ENCODE measurements at places on chromosomes 4 and X. TPM values are rescaled to one million over a fixed set of nuclear protein-coding genes. Genes with fewer than 3 reads are reported as not detected.

DNA sequence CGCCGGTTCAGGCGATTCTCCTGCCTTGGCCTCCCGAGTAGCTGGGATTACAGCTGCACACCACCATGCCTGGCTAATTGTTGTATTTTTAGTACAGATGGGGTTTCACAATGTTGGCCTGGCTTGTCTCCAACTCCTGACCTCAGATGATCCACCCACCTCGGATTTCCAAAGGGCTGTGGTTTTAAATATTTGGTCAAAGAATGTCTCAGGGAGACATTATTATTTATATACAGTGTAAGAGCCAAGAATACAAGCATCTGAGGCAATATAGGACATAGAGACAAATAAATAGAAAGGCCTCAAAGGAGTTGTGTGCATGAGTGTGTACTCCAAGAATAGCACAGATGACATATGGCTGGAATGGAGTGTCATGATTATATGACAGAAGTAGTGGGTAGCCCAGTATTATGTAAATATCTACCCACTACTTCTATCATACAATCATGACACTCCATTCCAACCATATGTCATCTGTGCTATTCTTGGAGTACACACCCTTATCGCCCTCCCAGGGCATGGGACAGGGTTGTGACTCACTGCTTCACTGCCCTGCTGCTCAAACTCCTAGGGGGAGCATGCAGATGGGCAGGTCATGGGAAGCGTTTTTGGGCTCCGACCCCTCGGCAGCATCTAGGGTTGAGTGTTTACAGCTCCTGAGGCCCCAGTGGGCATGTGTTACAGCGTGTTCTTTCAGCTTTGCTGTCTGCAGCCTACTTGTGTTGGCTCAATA is 1649.8 kb upstream of the PCDH10 start:
- DNase-seq, result no peak

FAM47A gene
- not detected for total RNA-seq

DNA sequence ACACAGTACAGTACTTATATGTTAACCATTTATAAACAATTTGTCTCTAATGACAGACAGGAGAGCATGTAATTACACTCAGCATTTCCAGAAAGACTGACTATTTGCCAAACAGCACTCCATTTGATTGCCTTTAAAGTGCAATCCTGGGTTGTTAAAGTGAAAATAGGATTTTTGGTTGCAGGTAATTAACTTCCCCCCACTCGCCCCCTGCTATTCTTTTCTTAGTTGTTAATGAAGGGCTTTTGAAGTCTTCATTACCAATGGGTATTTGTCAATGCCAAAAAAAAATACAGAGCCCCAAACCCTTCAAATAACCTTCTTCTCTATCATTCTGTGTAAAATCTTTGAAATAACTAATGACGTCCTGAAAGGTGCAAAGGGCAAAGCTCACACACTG is 825.6 kb downstream of the STPG2 start:
- no peak for DNase-seq

GRCh38 chrX:39242187-39242586 is 440.9 kb downstream of the MID1IP1 start:
- peak; percentile 38 for DNase-seq

DNA sequence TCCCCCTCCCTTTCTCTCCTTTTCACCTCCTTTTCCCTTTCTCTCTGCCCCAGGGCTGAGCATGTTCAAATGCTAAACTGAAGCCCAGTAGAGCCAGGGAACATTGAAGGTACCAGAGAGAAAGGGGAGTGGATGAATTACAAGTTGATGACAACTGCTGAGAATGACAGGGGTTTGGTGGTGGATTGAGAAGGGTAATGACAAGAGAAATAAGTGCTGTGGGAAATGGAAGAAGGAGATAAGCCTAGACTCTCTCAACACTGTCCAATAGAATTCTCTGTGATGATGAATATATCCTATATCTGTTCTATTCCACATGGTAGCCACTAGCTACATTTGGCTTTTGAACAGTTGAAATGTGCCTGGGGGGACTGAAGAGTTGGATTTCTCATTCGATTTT is 154.5 kb downstream of the TMEM164 start:
- no peak for DNase-seq

SLIT2 gene
- 0.72 TPM for total RNA-seq

- DNase-seq, result no peak
Measured at GRCh38 chrX:70240751-70241150, 6.3 kb downstream of the AWAT1 start.

DNA sequence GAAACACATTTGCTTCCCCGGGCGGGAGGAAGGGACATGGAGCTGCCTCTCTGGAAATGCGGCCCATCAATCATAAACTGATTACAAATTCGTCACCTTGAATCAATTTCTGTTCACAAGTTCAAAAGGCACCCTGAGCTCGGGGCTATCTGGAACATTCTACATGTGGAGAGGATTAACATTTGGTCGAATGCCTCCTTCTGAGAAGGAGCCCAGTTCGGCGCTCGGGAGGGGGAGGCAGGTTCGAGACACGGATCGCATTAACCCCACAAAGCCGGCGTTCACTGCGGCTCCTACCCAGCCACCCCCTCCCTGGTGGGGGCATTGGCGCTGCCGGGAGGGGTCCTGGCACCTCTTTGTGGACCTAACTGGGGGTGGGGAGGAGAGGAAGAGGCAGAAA is 108.0 kb downstream of the CPZ start:
- DNase-seq, result no peak

- DNase-seq, result no peak
Measured at GRCh38 chr4:90159193-90159592, 32.0 kb downstream of the CCSER1 start.

SYTL4 gene
- total RNA-seq, result 6.1 TPM

PPP2R2C gene
- total RNA-seq, result not detected

- no peak for DNase-seq
Measured at GRCh38 chr4:34861666-34862065, 1382.6 kb downstream of the ARAP2 start.

NDNF gene
- total RNA-seq, result 3.4 TPM

DNA sequence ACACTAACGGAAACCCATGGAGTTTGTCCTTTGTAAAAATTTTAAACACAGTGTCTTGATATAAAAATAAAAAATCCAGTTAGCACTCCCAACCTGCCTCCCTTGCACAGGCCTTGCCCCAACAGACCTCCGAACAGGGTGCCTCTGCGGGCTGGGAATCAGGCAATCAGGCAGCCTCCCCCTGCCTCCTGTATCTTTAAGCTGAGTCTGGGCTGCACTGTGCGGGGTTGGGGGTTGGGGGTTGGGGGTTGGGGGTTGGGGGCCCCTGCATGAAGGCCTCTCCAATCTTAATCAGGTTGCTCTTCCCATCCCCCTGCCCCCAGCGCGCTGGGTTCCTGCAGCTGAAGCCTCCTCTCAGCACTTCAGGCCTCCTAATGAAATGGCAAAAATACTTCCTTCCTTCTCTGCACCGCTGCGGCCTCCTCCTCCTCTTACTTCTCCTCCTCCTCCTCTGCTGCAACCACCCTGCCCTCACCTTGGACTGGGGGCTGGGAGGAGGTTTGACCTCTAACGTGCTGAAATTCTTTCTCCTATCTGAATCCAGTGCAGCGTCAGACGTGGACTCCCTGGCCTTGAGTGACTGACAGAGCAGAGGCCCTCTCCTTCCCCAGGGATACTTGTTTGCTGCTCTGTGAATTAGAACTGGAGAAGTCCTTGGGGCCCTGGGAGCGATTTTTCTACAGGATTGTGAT is 26.6 kb downstream of the NLGN3 start:
- DNase-seq, result no peak

- DNase-seq, result no peak
Measured at GRCh38 chr4:177574446-177574845, 132.2 kb upstream of the AGA start.

DNA sequence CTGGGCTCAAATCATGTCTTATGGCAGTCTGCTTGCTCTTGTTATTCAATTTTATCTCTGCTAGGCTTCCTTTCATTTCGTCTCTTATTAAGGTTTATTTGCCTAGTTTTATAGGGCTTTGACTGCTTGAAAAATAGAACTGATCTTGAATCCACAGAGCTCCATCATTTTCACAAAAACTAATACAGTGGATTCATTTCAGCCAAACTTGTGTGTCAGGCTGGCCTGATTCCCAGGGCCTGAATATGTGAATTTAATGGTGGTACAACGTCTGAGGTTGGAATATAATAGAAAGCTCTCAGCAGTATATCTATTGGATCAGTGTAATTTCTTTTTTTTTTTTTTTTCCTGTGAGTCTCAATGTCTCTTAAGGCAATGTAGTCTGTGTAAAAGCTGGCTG is 123.3 kb downstream of the POU4F2 start:
- no peak for DNase-seq

XAGE2 gene
- 5.7 TPM for total RNA-seq

SLC26A1 gene
- total RNA-seq, result 9.6 TPM

- DNase-seq, result no peak
Measured at GRCh38 chrX:149473092-149473491, 32.0 kb downstream of the IDS start.

- DNase-seq, result no peak
Measured at GRCh38 chr4:38314663-38315062, 349.3 kb upstream of the KLF3 start.

NLGN3 gene
- 0.67 TPM for total RNA-seq

DNA sequence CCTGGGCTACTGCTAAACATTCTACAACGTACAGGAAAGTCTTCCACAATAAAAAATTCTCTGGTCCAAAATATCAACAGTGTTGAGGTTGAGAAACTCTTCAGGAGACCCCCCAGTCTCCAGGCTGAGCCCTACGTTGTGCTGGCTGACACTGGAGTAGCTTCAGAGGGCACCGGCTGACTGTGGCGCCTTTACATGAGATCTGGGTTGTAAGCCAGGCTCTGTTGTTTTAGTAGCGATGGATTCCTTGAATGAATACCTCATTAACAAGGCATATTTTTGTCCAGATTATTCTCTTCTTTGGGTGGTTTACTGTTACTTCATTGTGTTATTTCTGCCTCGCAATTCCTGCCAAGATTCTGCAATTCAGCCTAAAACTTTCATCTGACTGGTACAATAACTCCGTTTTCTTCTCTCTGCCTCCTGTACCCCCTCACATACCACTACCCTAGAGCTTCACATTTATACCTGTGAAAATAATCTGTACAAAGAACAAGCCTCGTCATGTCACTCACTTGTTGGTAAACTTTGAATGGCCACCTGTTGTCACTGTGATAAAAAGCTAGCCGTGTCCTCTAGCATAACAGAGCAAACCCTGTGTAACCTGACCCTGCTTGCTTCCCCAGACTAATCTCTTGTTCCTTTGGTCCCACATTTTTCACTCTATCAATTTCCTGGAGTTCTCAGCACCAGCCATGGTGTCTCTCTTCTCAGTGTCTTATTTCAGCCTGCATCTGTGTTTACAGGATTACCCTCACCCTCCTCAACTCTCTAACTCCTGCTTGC is 1476.1 kb upstream of the TENM3 start:
- no peak for DNase-seq

GRCh38 chrX:6679550-6679949 is 144.6 kb upstream of the VCX3A start:
- DNase-seq, result no peak

- no peak for DNase-seq
Measured at GRCh38 chr4:122895336-122895995, 26.9 kb downstream of the NUDT6 start.

GRCh38 chr4:40782876-40783275 is 33.1 kb downstream of the NSUN7 start:
- no peak for DNase-seq

Measured in Caco-2 (cell line).